Activated naive CD4-positive, alpha-beta T cell (primary cell): ENCODE measurements at places on chromosomes 5 and 9.

- DNase-seq = no peak
These were observed 270.2 kb upstream of the BRINP1 start for GRCh38 chr9:119639287-119639955.

DNA sequence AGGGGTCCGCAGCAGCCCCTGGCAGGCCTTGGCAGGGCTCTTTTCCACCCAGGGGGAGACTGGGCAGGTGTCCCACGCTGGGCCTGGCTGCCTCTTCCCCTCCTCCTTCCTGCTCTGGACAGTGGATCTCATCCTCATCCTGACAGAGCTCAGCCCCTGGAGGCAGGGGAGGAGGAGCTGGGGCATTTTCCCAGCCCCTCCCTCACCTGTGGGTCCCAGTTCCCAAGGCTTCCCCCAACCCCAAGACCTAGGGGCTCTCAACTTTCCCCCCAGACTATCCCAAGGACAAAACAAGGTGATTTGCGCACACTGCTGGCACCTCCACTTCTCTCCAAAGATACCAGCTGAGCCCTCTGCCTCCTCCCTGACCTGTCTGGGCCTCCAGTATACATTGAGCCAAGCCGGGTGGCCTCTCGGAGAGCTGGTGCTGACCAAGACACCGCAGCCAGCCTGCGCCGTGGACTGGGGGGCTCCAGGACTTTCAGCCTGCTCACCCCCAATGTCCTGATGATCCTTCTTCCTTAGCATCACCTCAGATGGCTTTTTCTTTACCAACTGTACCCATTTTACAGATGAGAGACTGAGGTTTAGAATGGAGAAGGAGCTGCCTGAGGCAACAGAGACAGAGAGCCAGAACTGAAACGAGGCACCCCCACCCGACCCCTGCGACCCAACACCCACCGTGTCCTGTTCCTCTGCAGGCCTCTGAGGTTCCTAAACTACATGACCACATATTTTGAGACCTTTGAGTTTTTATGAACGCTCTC, 126.6 kb downstream of the BARX1 start:
- DNase-seq = no peak

GRCh38 chr9:98740226-98740881, 31.6 kb upstream of the GABBR2 start:
- no peak for DNase-seq

DNA sequence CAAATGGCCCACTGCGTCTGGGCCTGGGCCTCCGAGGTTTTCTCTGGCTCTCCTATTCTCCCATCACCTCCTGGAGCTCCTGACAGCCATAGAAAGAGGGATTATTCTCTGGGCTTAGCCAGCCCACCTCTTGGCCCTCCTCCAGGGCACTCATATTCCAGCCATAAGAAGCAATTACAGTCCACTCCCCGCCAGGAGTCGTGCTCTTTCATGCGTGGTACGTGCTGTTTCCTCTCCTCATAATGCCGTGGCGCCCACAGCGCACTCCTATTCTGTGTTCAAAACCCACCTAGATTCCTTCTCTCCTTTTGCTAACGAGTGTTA, 240.8 kb upstream of the ZNF462 start:
- no peak for DNase-seq

DNA sequence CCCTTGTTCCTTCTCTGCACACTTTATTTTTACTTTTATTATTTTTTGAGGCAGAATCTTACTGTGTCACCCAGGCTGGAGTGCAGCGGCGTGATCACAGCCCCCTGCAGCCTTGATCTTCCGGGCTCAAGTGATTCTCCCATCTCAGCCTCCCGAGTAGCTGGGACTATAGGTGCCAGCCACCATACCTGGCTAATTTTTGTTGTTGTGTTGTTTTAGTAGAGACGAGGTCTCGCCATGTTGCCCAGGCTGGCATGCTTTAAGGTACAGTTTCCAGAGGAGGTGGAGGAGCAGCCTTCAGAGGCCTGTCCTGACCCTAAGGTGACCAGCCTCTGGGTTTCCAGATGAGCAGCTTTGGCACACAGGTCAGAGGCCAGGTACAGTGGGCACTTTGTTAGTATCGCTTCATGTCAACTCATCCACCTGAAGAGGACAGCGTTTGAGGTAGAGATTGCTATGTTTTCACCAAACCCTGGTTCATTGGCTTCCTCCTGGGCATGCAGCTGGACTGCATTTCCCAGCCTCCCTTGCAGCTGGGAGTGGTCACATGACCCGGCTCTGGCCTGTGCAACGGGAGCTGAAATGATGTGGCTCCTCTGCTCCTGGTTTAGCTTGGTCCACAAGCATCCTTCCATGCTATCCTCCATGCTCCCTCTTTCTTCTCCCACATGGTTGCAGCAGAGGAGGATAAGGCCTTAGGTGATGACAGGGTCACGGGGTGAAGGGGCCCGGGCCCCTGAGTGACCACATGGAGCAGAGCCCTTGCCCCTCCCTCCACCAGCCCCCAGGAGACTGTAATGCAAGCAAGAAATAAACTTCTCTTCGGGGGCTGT, 139.3 kb upstream of the IER5L start:
- DNase-seq = no peak

DNA sequence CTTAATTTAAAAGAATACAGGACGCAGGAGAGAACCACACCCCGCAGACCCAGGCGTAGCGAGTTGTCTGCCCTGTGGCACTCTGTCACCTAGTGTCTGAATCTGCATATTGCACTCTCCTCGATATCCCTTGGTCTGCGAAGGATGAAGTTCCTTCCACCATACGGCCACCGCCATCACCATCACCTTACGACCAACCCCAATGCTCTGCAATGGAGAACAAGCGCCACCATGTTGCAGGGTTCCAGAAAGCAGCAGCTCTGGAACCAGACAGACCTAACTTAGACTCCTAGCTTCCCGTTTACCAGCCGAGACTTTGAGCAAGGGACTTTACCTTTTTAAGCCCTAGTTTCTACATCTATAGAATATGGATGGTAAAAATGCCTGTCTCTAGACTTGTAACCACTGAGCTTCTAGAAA, 77.4 kb upstream of the DMRT1 start:
- DNase-seq = no peak

- no peak for DNase-seq
These were observed 272.1 kb downstream of the HINT1 start for GRCh38 chr5:130893006-130893405.

DNA sequence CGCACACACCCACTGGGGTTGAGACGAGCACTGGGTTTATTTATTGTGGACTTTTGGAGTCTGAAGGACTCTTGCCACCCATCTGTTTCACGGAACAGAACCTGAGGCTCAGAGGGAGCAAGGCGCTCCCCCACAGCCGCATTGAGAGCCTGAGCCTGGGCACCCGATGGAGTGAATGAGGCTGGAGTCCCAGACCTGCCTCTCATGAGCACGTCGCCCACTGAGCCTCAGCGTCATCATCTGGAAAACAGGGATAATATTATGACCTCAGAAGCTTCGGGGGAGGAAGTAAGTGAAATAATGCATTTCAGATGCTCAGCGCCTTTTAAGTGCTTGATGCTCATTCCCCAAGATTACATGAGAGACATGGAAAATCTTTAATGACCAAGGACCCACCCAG, 5.5 kb downstream of the NEK6 start:
- no peak for DNase-seq

DNA sequence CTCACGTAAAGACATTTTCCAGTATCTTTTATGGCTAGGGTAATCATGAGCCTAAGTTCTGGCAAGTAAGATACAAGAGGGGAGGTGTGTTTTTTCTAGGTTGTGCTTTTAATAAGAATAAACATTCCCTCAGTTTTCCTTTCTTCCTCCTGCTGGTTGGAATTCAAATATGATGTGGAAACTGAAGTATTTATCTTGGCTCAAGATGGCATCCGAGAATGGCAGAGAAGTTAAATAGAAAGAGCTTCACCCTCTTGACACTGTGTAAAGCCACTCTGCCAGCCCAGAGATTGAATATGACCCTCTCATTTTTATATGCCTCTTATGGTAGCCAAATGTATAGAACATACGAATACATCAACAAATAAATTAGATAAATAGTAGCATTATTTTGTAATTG, 438.4 kb downstream of the ISL1 start:
- DNase-seq = no peak

GRCh38 chr5:172342918-172343317, 59.4 kb upstream of the UBTD2 start:
- DNase-seq = no peak
